ENCODE measurements at places on chromosomes 3 and 15. TPM values are rescaled to one million over a fixed set of nuclear protein-coding genes. Genes with fewer than 3 reads are reported as not detected.

DNA sequence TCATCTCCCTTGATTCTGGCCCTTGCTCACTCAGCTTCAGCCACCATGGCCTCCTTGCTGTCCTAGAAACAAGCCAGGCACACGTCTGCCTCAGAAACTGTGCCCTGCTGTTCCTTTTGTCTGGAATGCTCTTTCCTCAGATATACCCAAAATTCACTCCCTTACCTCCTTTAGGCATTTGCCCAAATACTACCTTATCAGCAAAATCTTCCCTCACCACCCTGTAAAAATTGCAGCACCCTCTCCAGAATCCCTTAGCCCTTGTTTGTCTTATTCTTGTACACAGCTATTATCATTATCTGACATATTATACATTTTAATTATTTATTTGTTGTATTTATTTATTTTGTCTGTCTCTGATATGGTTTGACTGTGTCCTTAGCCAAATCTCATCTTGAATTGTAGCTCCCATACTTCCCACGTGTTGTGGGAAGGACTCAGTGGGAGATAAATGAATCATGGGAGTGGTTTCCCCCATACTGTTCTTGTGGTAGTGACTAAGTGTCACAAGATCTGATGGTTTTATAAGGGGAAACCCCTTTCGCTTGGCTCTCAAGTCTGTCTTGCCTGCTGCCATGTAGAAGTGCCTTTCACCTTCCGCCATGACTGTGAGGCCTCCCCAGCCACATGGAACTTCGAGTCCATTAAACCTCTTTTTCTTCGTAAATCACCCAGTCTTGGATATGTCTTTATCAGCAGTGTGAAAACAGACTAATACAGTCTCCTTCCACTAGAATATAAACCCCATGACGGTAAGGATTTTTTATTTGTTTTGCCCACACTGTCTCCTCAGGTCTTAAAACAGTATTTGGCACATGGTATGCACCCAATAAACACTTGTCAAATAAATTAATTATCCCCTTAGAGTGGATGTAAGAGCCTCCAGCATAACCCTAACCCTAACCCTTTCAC lies 60.0 kb upstream of the STT3B start:
- DNase-seq, result no peak

DNA sequence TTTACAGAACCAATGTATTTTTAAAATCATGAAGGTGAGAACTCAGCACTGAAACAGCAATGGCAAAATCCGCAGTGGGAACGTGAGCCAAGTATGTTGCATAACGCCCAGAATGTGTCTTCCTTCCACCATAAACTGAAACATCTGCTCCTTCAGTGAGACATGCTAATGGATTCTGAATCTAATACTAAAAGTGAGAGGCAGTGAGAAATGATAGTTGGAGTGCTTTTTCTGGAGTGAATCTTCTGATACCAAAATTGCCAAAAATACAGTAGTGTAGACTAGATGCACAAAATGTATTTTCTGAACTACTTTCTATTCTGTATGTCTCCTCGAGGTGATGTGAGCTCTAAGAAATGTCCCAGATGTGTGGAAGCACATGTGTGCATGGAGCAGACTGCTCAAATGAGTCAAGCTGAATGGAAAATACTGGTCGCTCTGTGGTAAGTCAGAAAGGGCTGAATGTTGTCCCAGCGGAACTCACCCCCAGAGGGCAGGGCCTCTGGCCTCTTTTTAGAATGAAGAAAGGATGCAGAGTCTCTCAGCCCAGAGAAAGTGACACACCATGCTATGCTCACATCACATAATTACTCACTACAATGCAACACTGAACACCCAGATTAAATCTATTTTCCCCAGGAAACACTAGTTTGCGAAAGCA lies 73.0 kb downstream of the ATP10A start:
- no peak for DNase-seq

DNA sequence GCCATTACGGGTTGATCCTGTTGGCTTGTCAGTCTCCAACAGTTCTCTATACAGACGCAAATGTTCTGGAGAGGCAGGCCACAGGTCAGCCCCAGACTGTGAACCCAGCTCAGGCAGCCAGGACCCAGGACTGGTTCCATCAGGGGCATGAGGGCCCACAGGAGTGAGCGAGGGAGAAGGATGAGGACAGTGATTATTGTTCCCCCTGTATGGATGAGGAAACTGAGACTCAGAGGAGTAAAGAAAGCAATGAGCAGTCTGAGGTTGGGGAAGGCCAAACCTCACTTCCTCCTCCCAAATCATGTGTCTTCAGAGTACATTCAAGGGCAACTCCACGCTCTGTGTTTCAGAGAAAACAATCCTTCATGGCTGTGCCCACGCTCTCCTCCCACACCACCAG lies 121.9 kb downstream of the RPLP1 start:
- DNase-seq, result no peak

DNA sequence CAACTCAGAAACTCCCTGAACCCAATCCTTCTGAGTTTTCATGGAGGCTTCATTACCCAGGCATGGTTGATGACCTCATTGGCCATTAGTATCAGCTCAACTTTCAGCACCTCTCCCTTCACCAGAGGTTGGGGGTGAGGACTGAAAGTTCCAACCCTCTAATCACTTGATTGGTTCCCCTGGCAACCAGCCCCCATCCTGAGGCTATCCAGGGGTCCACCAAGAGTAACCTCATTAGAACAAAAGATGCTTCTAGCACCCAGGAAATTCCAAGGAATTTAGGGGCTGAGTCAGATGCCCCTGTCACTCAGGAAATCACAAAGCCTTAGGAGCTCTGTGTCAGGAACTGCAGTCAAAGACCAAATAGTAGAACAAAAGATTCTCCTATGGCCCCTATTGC lies 43.8 kb downstream of the ADAMTSL3 start:
- DNase-seq, result no peak

DNA sequence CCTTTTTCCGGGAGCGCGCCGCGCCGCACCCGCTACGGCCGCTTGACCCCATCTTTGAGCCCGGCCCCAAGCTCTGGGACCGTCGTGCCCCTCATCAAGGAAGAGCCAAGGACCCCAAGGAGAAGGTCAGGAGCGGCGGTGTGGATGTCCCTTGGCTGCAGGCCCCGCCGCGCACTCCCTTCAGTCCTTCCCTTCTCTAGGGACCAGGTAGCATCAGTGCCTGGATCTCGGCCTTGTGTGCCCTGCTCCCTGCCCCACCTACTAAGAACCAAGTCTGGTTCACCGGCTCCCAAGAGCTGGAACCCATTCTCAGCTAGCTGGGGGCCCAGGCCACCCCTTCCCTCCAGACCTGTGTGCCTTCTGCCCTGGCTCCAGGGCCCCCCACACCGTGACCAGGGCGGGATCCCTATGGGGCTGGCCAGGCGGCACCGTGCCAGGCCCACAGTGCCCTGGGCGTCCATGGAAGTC lies 69.3 kb upstream of the CGNL1 start:
- no peak for DNase-seq

Gene STRA6
- not detected for total RNA-seq

DNA sequence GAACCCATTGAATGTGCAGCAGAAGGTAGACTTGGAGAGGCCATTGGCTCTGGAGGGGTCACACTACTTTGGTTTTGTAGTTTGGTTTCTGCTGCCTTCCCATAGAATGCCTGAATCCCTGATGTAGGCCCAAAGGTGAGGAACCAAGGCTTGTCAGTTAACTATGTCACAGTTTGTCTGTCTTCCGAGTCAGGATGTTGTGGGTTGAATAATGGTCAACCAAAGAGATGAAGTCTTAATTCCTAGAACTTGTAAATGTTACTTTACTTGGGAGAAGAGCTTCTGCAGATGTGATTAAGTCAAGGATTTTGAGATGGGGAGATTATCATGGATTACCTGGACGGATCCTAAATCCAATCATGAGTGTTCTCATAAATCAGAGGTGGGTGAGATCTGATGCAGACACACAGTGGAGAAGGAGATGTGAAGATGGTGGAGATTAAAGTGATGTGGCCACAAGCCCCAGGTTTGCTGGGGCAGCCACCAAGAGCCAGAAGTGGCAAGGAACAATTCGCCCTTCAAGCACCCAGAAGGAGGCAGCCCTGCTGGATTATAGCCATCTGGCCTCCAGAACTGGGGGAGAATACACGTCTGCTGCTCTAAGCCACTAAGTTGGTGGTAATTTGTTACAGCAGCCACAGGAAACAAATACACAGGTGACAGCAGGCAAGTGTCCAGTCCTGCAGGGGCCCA lies 2.3 kb upstream of the CCR8 start:
- no peak for DNase-seq

Gene TRPM1
- total RNA-seq, result not detected

DNA sequence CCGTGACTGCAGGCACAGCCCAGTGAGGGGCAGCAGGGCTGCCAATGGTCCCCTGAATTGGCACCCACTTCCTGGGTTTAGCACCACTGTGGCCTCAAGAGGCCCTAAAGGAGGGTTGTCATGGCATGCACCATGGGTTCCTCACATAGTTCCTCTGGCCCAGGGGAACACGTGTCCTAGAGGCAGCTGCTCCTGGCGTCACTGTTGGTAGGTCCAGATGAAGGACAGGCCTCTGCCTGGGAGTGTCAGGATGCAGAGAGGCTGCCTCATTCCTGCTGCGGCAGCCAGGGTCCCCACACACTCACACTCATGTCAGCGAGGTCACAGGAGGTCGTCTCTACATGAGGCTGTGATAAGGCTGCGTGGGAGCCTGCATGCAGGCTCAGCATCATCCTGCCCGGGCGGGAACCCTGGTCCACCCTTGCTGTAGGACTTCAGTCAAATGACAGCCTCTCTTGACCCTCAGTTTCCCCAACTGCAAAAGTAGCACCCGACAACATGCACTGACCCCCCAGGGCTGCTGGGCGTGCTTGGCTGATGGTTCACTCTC lies 26.1 kb upstream of the SFMBT1 start:
- DNase-seq, result no peak

DNA sequence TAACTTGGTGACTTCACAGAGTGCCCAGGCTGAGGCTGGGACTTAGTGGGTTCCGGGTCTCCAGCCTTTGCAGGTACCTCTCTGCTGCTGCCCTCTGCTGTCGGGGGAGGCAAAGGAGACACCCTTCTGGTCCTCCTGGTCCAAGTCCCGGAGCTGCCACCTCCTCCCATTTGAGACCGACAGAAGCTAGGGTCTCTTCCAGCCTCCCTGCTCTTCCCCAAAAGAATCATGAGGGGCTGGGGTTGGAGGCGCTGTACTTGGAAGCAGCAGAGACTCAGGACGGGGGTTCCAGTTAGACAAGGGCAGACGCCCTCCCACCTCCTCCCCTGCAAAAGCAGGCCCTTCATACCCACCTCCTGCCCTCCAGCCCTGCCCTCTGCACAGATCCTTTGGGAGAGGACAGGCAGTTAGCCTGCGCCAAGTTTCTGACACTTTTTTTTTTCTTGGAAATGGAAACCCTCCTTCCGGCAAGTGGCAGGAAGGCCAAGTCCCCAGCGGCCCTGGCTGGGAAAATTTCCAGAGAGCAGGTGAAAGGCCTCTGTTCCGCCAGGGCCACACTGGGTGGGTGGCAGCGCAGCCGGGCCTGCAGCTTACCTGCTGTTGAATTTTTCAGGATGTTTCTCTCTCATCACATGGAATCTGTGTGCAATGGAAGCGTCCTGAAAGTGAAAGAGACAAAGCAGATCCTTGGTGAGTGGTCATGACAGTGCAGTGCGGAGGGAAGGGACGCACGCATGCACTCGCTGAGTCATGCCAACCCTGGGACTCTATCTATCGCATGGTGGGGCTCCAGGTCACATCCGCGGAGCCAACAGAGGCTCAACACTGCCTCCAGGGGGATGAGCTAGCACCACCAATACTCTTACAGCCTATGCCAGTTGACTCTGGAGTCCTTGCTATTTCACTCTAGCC lies 119.9 kb downstream of the DGKG start:
- peak; percentile 39 for DNase-seq

DNA sequence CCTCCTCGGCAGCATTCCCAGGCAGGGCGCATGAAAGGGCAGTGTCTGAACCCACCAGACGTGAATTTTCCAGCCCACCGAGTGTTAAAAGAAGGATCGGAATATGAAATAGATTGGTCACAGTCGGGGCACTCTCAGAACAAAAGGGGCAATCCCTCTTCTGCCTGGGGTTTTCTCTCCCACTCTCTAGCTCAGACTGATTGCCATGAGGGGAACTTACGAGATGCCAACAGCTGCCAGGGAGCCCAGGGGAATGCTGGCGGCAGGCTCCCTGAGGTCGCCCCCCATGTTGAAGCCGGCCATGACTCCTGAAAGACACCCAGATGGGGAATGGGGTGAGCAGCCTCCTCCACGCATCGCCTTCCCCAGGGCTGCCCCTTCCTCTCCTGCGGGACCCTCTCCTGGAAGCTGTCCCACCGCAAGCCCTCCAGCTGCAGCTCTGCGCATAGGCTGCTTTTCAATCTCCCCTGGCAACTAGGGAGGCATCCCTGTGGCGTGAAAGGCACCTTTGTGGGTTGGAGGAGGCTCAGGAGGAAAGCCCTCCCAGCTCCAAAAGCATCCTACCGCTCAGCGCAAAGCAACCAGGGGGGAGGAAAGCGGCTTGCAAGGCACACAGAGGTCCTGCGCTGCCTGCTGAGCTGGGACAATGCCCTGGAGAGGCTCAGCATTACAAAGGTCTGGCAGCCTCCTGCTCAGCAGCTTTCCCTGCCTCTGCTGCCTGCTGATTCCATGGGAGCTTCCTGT lies 64.8 kb upstream of the HEG1 start:
- DNase-seq, result peak; percentile 61

Gene HOMER2
- total RNA-seq, result 22.0 TPM

Measured in ascending aorta (tissue), 2 donors.